OCI-M1 (cell line): ENCODE measurements at places on chromosomes 1 and 21.

- DNase-seq = no peak
Measured at GRCh38 chr1:18407166-18408045, 73.3 kb upstream of the KLHDC7A start.

GRCh38 chr1:35499231-35499630 lies 58.0 kb downstream of the KIAA0319L start:
- no peak for DNase-seq

GRCh38 chr1:207050480-207051190 lies 373 bp downstream of the YOD1 start:
- peak; percentile 97 for DNase-seq

GRCh38 chr21:46116776-46117585 lies 19.1 kb downstream of the COL6A2 start:
- no peak for DNase-seq

DNA sequence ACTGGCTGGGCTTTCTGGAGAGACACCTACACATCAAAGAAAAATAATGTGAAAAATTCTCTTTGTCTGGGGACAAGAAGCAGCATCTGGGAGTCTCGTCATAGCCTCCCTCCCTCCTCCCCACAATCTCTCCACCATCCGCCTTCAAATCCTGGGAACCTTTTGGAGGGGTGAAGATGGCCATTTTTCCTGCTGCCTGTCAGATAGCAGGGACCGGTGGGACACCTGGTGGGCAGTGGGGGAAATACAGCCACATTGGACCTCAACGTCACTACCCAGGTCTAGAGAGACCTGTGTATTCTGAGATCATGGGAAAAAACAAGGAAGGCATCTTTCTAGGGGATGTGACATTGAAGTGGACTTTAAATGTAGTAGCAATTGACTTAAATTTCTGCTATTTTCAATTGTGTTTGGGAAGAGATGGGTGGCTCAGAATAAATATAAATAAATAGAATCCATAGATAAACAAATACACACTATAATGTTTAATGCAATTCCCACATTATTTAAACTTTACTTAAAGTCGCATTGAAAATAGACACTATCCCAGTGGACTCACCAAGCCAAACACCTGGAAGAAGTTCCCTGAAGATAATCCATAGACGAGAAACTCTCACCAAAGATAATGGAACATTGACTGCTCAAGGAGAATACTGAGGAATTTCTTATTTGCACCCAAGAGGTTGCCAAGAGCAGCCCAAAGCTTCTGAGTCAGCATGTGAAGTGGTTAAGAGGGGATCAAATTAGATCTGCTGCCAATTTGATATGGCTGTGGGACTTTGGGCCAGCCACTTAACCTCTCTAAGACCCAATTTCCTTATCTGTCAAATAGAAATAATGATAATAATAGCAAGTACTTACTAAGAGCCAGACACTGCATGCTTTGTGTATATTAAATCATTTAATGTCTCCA lies 147.6 kb upstream of the CAMK1G start:
- peak; percentile 74 for DNase-seq

- DNase-seq = peak; percentile 85
Measured at GRCh38 chr1:144551543-144552424, 40.9 kb upstream of the PPIAL4F start.

- no peak for DNase-seq
Measured at GRCh38 chr1:22204057-22204840, 61.4 kb upstream of the WNT4 start.

GRCh38 chr1:104768466-104768865 lies 1018.8 kb downstream of the AMY1C start:
- DNase-seq = no peak

DNA sequence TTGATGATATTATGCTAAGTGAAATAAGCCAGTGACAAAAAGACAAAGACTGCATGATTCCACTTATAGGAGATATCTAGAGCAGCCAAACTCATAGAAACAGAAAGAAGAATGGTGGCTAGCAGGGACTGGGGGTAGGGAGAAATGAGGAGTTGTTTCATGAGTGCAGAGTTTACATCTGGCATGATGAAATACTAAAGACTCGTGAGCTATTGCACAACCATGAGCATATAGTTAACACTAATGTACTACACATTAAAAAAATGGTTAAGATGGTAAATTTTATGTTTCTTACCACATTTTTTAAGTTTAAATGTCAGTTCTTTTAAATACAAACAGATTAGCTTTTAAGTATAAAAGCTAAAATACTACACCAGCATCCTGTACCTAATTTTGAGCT lies 57.8 kb downstream of the ESRRG start:
- DNase-seq = peak; percentile 79

DNA sequence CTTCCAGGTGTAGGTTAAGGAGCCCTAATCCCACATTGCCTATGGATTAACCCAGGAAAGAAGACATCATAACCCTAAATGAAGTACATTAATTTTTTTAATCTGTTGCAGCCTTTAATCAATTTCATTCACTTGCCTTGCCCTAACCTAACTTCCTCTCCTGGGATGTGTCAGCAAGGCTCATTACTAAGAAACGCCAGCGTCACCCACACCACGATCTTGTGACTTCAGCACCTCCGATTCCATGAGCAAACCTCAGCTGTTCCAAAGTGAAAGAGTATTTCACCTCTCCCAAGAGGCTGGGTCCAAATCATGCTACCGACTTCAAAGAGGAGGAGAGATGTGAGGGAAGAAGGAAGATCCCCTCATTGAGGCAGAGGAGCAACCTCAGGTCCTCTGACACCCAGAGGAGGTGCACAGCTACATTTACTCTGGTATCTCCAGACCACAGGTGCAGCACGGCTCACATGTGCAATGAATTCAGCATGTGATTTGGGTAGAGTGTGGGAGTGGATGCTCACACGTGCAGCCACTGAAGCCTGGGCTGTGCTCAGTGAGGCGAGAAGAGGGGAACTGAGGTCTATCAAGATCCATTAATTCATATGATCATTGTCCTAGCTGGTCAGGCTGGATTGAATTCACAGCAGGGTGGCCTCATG lies 134.1 kb downstream of the SLC30A10 start:
- DNase-seq = peak; percentile 83

DNA sequence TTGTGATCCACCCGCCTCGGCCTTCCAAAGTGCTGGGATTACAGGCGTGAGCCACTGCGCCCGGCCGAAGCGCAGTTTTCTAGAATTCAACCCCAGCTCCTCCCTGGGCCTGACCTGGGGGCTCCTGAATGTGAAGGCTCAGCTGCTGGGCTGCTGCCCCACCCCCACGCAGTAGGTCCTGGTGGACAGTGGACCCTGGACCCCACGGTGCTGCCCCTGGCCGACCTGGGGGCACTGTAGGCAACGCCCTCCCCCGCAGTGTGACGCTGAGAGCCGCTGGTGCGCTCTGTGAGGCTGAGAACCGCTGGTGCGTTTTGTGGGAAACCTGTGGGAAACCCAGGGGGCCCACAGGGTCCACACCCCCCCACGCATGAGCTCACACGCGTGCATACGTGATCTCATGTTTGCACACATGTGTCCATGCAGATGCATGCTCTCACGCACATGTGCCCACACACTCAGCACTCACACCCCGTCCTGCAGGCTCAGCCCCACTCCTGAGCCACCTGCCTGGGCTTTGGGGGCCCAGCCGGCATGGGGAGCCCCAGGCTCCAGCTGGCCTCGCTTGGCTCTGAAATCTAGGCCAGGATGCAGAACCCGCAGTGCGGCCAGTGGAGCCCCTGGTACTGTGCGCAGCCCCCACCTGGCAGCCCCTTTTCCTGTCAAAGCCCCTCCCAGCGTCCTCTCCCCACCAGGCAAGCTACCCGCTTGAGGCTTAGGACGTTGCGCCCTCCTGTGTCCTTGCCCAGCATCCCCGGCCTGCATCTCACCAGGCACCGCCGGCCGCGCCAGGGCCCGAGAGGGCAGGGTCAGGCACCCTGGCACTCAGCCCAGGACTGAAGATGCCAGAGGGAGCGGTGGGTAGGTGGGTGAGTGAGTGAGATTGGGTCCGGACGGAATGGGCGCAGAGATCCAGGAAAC lies 67.7 kb downstream of the COL18A1 start:
- no peak for DNase-seq

- no peak for DNase-seq
Measured at GRCh38 chr1:196466654-196467053, 141.6 kb downstream of the KCNT2 start.

- no peak for DNase-seq
Measured at GRCh38 chr1:232968965-232969364, 18.6 kb downstream of the NTPCR start.

- DNase-seq = peak; percentile 91
Measured at GRCh38 chr1:205267306-205267902, 39.7 kb downstream of the TMCC2 start.

- DNase-seq = peak; percentile 62
Measured at GRCh38 chr1:100358210-100358609, 5.9 kb downstream of the CDC14A start.

GRCh38 chr1:202172015-202172355 lies 11.6 kb upstream of the PTPN7 start:
- no peak for DNase-seq

- peak; percentile 75 for DNase-seq
Measured at GRCh38 chr1:2555634-2556276, 416 bp upstream of the TNFRSF14 start.

DNA sequence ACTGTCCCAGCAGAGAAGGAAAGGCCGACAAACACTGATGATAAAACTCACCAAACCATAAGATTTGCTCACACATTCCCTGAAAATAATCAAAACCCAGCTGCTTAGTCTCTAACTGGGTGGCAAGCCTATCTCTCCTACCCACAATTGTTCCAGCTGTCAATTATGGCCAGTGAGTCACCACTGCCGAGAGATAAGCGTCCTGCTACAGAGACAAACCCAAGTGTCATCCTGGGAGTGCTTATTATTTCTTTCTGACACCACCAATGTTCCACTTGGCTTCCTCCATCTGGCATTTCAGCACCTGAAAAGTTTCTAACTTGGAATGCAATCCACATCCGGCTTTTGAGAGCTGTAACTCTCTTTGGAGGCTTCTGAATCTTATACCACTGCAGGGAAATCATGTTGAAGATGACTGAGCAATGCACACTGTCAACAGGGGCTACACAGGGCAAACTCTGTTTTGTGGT lies 51.5 kb upstream of the VAV3 start:
- DNase-seq = peak; percentile 95

GRCh38 chr1:40532844-40533424 lies 1.5 kb downstream of the ZNF684 start:
- DNase-seq = peak; percentile 86

- no peak for DNase-seq
Measured at GRCh38 chr1:217003355-217003754, 280.1 kb upstream of the ESRRG start.

DNA sequence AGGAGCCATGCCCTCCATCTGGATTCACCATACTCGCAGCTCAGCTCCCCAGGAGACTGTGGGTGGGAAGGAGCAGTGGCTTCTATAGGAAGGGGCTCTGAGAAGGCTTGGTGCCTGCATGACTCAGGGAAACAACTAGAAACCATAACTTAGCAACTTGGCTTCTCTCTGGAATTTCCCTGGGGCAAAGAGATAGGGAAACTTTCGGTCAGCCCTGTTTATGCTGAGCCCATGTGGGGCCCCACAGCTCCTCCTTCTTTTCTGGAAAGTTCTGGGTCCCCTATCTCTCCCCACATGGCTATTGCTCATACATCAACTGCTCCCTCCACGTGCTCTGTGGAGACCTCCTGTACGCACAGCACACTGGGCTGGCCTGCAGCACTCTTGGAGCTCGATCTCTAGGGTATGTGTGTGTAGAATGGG lies 39.3 kb downstream of the PLEKHA6 start:
- peak; percentile 43 for DNase-seq

GRCh38 chr1:32761253-32761877 lies 55.8 kb downstream of the YARS1 start:
- DNase-seq = peak; percentile 73

- no peak for DNase-seq
Measured at GRCh38 chr1:205441318-205441633, 14.6 kb downstream of the BLACAT1 start.

GRCh38 chr1:44805311-44806024 lies 1.7 kb downstream of the DYNLT4 start:
- no peak for DNase-seq

DNA sequence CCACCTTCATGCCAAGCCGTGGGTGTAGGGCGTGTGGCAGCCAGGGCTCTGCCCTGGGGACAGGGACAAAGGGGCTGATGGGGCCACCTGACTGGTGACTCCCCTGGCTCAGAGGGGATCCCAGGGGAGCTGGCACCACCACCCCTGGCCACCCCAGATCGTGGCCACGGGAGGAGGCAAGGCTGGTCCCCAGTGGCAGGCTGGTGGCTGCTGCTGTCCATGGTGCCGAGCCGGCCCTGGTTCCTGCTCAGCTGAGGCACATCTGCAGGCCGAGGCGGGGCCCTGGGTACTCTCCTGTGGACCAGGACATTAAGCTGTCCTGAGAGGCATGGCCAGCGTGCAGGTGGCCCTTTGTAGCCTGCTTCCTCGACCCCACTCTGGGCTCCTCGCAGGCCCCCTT lies 6.5 kb downstream of the PLCH2 start:
- DNase-seq = no peak

GRCh38 chr1:2186901-2187300 lies 7.7 kb downstream of the FAAP20 start:
- no peak for DNase-seq

DNA sequence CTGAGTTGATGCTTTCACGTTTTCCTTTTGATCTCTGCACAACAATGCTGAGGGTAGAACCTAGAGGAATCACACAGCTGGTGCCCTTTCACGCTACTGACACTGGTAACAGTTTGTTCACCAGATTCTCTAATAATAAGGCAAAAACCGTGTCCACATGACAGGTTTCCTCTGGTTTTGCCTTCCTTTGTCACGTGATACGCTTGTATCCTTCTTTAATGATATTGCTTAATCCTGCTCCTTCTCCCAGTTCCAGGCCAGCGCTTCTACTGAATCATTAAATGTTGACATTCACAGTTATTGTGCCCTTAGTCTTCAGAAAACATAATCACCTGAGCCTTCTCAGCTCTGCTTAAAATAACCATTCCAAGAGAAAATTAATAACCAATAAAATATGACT lies 978.2 kb upstream of the NCAM2 start:
- DNase-seq = no peak

DNA sequence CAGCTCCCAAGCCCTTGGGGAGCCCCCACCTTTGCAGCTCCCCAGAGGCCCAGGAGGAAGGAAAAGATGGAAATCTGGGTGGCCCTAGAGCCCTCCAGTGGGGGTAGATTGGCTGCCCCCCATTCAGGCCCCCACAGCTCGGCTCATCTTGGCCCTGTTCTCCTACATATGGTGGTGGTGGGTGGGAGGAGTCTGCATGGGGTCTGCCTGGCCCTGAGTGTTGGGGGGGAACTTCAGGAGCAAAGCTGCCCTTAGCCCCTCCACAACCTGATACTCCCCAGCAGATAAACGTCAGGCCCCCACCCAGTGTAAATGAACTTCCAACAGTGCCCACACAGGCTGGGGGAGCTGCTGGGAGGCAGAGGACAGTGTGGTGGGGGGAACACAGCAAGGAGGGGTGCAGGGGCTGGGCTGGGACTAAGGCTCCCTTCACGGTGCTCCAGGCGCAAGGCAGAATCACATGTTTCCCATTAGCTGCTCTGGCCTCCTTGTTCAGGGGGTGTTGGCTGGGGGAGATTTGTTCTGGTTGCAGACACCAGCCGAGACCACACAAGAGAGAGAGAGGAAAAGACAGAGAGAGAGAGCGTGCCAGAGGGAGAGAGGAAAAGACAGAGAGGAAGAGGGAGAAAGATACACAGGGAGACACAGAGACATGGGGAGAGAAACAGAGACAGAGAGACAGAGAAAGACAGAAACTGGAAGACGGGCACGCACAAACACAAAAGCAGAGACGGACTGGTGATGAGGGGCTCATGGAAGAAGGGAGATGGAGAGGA lies 42.6 kb downstream of the AHDC1 start:
- DNase-seq = no peak

- DNase-seq = no peak
Measured at GRCh38 chr1:247180581-247180980, 8.8 kb upstream of the ZNF124 start.

GRCh38 chr1:68917456-68917855 lies 420.6 kb upstream of the DEPDC1 start:
- peak; percentile 40 for DNase-seq
